B cell (primary cell): ENCODE measurements at places on chromosomes 3 and 15. TPM values are rescaled to one million over a fixed set of nuclear protein-coding genes. Genes with fewer than 3 reads are reported as not detected.

GRCh38 chr15:22979238-22980188 is 655 bp downstream of the CYFIP1 start:
- DNase-seq = peak; percentile 52

DNA sequence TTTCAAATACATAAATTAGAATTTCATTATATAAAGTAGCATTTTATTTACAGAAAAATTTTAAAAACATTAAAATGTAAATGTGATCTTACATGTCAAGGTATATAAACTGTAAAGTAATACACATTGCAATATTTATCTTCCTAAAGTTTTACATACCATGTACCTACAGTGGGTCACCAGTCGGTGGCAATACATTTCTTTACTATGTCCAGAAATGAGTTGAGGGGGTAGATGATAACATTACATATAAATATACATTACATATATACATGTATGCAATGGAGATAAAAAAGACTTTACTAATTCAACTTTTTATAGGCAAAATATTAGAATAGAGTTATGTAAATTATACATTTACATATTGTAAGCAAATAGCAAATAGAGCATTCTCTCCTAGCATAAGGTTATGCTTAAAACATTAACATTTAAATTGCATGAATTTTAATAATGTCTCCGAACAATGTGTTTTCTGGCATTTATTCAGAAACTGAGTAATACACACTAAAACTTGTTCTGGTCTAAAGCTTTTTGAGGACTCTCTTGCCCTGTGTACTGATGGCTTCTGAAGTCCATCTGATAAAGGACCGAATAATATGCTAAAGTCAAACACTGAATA is 93.3 kb upstream of the NLGN1 start:
- DNase-seq = no peak

GRCh38 chr3:420584-420983 is 224.0 kb downstream of the CHL1 start:
- peak; percentile 5 for DNase-seq

- no peak for DNase-seq
Observed at GRCh38 chr3:3280396-3280795, 100.9 kb upstream of the CRBN start.

DNA sequence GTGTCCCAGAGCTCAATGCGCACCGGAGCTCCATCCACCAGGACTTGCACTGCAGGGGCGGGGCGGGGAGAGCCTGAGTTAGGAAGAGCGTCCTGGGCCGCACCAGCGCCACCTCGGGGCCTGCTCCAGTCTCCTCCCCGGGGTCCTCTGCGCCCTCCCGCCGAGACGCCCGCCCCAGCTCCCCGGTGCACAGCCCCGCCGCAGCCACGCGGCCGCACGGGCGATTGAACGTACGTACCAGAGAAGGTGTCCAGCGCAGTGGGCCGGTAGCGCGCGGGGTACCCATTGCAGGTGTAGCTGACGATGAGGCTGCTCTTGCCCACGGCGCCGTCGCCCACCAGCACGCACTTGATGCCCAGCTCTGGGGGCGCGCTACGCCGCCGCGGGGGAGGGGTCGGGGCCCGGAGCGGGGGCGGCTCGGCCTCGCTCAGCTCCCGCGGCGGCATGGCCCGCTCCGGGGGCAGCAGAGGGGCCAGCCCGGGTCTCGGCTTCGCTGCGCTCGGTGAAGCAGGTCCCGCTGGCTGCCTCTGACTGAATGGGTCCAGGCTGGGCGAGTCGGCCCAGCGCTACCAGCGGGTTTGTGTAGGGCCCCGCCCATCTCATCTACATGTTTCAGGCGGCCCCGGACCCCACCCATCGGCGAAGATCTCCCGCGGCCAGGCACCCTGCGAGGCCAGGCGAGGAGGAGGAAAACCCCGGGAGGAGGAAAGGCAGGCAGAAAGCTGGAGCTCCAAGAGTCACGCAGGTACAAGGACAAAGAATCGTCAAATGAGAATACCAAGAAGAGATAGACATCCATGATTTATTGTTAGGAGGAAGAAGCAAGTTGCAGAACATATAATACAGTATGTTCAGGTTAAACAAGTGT is at the start of gene RHOV:
TSS of gene RHOV (minus strand) at position 541 of the 868 bp plus-strand sequence. CDS start at position 446, 95 bp downstream.
- DNase-seq = peak; percentile 72

GRCh38 chr3:24686808-24687207 is 192.2 kb upstream of the THRB start:
- no peak for DNase-seq

Gene STT3B
- 79.2 and 82.4 TPM in 2 replicates for total RNA-seq
